CD4-positive, alpha-beta T cell treated with Interleukin-4 for 1 hour (primary cell): ENCODE measurements at places on chromosomes 16 and 17.

DNA sequence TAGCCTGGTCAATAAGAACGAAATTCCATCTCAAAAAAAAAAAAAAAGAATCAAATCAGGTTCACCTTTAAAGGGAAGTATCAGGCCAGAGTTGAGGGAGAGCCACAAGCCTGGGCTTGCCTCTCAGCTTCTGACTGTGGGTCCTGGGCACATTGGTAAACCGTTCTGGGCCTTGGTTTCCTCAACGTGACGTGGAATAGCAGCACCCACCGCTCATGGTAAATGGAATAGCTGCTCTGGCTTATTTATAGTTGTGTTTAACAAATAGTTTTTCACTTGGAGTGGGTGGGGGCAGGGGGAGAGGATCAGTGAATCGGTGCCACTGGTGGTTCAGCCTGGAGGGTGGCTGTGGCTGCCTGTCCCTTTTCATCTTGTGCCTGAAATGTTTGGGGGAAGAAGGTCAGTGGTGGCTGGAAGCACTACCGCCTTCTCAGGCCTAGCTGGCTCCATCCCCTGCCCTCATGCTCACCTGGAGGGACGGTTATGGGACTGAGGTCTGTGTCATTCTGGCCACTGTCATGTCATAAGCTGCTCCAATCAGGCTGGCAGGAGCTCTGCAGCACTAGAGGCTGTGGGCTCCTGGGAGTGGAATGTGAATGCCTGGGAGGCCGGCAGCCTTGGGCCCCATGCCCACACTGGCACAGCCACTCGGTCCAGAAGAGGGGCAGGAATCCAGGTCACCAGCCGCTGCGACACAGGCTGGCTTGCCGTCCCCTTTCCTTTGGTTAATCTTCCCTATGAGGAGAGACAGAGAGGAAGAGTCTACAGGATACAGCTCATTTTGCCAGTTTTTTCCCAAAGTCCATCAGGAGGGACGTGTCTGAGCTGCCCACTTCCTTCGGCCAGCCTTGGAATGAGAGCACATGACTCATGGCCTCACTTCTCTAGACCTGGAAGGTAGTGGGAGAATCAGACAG lies 27.0 kb downstream of the CCR7 start:
- DNase-seq: peak; percentile 7

DNA sequence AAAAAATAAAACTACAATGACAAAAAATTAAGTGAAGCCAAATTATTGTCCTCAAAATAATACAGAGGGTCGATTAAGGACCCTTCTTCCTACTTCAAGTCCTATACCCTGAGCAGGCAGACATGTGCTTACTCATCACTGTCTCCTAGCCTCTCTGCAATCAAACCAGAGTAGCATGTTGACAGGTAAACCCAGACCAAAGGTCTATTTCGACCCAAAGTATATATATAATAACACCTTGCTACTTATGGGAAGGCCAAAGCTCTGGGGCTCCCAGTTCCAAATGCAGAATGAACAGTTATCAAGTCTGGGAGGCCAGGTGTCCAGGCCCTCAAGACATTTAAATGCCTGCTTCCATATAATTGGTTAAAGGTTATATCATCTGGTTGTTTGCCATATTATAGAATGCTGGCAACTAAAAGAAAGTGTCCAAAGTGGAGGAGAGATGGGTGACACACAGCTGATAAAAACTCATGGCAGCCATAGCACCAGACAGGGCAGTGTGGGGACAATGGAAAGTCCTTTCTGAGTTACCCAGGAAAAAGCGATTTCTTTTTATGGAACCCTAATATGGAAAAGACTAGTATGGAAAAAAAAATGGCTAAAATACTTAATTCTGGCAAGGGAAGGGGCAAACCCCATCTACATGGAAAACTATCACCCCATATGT lies 53.6 kb downstream of the N4BP1 start:
- no peak for DNase-seq

GRCh38 chr17:77316191-77316641 lies 175.4 kb downstream of the SEC14L1 start:
- no peak for DNase-seq

GRCh38 chr16:64138006-64138405 lies 983.9 kb downstream of the CDH11 start:
- DNase-seq: no peak

DNA sequence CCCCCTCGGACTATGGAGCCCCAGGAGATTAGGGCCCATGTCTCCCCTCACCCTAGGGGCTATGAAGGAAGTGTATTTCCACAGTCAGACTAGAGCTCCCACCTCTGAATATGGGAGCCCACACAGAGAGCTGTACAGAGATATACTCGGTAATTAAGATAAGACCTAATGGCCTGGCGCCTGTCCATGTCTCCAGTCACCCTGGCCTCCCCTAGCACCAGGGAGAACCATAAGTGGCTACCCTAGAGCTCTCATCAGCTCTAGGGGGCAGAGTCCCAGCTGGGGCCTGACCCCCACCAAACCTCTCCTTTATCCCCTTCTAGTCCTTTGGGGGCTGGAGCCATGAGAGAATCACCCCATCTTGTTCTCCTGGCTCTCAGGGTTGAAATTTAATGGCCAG lies 2.4 kb downstream of the TMEM101 start:
- no peak for DNase-seq

GRCh38 chr16:10308305-10309193 lies 77.3 kb upstream of the ATF7IP2 start:
- DNase-seq: no peak

DNA sequence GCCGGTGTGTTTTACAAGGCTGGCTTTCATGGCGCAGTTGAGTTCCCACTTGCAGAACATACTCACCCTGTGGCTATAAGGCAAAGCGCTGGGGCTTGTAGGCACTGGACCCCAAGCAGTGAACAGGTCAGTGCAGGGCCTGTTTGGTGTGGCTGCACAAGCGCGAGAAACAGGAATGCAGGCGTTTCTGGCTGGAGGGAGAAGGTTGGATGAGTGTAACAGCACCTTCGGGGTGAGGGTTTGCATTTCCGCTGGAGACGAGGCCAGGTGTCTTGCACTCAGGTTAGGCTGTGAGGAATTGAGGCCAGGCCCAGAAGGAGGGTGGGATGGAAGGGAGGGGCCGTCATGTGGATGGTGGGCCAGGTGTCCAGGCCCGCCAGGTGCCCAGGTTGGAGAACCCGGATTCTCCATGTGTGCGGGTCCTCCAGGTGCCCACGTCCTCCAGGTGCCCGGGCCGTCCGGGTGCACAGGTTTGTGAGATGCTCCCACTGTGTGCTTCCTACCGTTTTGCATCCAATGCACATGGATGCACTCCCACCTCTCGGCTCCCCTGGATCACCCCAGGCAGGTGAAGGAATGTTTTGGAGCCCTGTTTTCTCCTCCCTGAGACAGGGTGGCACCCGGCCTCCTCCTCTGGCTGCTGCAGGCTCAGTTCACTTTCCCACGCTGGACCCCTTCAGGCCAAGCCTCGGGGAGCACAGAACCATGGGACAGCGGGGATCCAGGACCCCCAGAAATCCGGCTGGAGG lies 46.0 kb downstream of the SLC7A5 start:
- DNase-seq: no peak

- DNase-seq: no peak
Observed at GRCh38 chr17:66488864-66489263, 186.5 kb downstream of the PRKCA start.

DNA sequence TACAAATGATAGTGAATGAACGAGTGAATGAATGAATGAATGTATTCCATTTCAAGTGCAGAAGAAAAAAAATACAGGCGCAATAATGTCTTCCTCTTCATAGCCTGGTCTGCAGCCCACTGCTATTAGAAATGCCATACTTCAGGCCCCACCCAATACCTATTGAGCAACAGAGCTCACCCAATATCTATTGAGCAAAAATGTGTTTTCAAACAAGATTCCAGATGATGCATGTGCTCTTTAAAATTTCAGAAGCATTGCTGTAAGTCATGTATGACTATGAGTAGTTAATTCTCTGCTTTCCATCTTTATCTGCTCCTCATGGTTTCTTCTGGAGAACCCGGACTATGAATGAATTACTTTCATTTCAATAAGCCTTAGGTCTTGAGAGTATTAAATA lies 308.2 kb downstream of the XYLT1 start:
- no peak for DNase-seq

- DNase-seq: no peak
Observed at GRCh38 chr16:17493012-17493411, 22.3 kb upstream of the XYLT1 start.

DNA sequence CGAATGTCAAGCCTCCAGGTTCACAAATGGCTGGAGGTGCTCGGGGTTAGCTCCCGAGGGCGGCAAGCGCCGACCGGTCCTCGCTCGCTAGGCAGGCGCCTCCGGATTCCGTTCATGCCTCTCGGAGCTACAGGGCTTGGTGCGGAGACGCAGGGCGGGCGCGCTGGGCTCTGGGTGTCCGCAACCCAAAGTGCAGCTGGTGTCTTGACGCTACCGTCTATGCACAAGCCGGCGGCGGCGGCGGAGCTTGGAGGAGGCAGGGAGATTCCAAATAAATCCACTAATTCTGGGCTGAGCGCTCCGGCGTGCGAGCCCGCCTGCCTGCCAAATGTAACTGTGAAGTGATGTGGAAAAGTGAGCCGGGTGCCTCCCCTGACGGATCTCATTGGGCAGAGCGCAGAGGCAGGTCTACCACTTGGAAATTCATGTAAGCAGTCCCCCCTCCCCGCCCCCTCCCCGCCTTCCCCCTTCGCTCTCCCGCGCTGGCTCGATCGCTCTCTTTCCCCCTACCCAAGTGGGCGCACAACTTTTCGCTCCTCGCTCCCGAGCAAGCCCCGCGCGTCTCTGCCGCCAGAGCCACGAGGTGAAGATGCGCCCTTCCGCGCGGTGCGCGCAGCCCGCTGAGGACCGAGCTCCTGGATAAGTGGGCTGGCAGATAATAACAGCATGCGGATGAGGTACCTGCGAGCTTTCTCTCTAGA lies at the start of gene CDH8:
TSS of gene CDH8 (minus strand) at position 338 of the 701 bp plus-strand sequence. CDS start 15,035 bp downstream, outside the sequence.
- no peak for DNase-seq

- DNase-seq: no peak
Observed at GRCh38 chr16:31371619-31372484, 16.9 kb downstream of the ITGAX start.

- DNase-seq: no peak
Observed at GRCh38 chr17:31740611-31741082, 118.4 kb downstream of the COPRS start.

GRCh38 chr17:47727704-47728036 lies 5.4 kb upstream of the TBX21 start:
- DNase-seq: no peak

GRCh38 chr17:51029568-51030463 lies 90.9 kb downstream of the SPAG9 start:
- DNase-seq: peak; percentile 76

GRCh38 chr16:74718741-74719610 lies 18.3 kb upstream of the MLKL start:
- DNase-seq: no peak

- no peak for DNase-seq
Observed at GRCh38 chr16:71649704-71650103, 23.7 kb downstream of the MARVELD3 start.

- DNase-seq: no peak
Observed at GRCh38 chr17:42818379-42818778, 5.7 kb downstream of the BECN1 start.

DNA sequence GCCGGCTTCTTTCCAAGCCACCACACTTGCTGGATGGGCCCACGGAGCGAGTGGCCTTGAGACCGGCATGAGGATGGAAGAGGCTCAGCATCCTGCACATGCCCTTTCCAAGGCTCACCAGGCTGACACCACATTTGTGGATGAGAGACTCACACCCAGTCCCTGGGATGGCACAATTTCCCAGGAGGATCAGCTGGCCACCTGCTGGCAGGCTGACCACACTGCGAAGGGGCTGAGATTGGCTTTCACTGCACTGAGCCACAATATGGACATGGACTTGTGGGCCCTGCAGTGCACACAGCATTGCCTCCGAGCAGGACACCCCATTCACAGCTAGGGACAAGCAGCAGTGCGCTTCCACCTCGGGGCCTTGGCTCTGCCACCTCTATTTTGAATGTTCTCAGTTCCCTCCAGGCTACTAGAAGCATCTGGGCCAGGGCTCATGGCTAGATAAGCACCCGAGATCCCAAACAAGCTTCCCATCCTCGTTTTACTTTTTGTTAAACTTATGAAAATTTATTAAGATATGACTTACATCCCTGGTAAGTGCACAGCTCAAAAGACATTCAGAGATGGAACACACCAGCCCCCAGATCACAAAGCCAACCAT lies 25.3 kb upstream of the KSR1 start:
- DNase-seq: no peak

- DNase-seq: no peak
Observed at GRCh38 chr16:55842369-55843104, 9.6 kb upstream of the CES1 start.

GRCh38 chr17:69723741-69724140 lies 309.2 kb downstream of the MAP2K6 start:
- no peak for DNase-seq

GRCh38 chr16:74832228-74832627 lies 57.6 kb upstream of the FA2H start:
- no peak for DNase-seq

GRCh38 chr17:60455378-60455777 lies 33.1 kb downstream of the CHCT1 start:
- no peak for DNase-seq

DNA sequence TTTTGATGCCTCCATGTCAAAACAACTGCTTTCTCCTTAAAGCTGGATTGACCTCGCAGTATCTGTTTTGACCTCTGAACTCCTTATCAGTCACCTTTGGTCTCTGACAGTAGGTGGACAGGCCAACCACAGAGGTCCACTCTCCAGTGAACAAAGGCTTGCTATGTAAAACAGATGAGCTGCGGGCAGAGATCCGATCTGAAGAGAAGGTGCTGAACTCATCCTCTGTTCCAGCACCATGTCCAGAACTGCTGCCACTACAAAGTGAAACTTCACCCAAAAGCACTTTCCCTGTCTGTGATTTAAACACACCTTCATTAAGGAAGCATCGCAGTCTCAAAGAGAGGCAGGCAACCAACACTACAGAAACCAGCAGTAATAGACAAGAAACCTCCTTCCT lies 117.3 kb upstream of the CORO6 start:
- DNase-seq: no peak

DNA sequence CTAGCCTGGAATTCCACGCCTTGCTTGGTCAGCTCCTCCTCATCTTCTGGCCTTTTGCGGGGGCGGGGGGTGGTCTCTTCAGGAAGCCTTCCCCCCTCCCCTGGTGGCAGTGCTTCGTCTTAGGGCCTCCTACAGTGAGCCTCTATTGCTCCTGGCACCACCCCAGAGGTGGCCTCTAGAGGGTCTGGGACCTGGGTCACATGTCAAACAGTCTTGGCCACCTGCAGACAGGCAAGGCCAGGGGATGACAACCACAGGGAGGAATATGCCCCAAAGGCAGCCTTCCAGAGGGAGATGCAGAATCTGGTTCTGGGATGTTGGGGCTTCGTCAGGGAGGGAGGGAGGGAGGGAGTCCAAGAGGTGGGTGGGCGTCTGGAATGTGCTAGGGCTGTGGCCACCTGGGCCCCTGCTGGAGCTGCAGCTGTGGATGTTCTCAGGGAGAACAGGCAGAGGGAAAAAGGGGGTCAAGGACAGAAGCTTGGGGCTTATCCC lies 50.6 kb downstream of the SMPD3 start:
- DNase-seq: no peak

- DNase-seq: no peak
Observed at GRCh38 chr17:78269955-78270381, 38.5 kb downstream of the TMEM235 start.
